NCI-H2081 (cell line): ENCODE measurements at places on chromosomes 4 and X.

DNA sequence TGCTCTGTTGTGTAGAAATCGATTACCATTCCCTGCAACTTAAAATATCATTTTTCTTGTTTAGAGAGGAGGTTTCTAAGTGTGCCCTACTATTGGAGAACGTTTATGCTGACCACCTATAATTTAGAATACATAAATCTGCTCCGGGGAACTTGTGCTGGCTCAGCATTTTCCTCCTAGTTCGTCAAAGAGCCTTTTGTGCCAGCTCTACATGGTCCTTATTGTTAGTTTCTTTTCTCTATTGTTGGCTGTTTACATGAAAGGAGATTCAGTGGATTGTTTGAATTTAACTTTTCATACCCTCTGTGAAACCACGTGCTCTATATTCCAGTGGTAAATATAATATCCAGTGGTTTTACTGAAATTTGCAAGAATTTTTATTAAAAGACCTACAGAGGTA is 53.4 kb upstream of the ATP8A1 start:
- no peak for DNase-seq

DNA sequence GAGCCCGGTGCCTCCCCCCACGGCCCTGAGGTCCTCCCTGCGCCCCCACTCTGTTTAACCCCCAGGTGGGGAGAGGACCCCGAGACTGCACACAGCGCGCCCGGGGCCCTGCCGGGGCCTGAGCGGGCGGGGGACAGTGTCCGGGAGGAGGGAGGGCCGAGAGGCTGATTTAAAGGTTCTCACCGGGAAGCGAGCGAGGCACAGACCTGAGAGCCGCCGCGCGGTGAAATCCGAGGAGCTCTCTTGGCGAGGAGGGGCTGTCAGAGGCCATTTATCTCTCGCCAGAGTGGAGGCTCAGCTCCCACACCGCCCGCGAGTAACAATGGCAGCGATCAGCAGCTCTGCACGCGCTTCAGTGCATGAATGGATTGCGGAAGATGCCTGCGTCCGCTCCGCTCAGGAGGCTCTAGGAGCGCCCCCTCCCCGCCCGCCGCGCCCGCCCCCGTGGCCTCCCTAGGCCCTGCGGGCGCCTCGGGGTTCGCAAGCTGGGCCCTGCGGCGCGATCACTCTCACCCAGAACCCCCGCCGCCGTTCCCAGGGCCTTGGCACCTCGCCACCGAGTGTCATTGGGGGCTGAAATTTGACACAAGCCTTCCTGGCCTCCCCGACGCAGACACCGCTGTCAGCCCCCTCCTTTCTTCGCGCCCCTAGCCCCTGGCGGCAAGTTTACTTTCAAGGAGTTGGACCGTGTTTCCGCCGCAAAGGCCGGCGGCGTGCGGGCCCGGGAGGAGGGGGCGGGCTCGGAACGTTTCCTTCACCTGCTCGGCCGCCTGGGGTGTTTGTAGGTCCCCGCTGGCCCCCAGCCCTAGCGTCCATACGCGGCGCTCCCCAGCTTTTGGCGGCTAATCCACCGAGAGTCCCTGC is 48.7 kb upstream of the BCOR start:
- DNase-seq, result peak; percentile 49

DNA sequence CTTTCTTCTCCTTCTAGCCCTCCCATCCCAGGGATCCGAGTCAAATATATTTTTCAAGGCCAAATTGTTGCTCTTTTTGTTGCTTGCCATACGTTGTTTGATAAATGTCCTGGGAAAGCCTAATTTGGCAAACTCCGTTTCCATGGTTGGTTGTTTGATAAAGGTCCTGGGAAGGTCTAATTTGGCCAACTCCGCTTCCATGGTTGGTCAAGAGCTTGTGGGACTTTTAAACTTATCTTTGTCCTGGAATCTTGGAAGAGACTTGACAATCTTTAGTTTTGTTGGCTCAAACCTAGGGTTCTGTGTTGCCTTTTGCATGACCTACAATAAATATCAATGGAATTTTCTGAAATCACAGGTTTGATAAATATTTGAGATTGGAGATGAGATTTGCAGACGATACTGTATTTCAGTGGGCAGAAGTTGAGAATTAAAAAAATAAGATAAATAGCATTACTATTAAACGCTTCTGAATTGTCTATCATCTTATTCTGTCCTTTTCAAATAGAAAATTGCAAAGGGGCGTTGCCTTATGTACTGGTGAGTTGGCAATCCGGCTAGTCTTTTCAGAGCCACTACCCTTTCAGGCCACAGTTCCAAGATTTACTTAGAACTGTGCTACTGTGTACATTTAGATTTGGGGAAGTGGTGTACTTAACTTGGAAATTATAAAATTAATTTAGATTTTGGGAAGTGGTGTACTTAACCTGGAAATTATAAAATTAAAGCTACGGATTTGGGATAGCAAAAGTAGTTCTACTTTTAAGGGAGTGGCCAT is 804 bp downstream of the OSTC start:
- no peak for DNase-seq

- DNase-seq, result no peak
Measured at GRCh38 chrX:3697220-3697684, 16.2 kb downstream of the PRKX start.

DNA sequence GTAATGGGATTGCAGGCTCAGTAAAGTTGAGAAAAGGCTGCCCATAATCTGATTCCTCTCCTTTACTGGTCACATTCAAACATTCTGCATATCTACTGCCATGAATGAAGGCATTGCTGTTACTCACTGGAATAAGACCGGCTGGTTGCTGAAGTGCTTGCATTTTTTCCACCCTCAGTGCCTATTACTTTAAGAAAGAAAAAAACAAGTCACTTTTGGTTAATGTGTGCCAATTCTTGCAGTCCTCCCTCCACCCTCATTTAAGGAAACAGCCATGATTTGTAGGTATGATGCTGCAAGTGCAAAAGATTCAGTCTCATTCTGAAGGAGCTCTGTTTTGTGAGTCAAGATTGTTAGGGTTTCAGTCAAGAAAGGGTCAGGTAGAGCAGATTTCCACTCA is 94.9 kb downstream of the EMCN start:
- DNase-seq, result no peak

DNA sequence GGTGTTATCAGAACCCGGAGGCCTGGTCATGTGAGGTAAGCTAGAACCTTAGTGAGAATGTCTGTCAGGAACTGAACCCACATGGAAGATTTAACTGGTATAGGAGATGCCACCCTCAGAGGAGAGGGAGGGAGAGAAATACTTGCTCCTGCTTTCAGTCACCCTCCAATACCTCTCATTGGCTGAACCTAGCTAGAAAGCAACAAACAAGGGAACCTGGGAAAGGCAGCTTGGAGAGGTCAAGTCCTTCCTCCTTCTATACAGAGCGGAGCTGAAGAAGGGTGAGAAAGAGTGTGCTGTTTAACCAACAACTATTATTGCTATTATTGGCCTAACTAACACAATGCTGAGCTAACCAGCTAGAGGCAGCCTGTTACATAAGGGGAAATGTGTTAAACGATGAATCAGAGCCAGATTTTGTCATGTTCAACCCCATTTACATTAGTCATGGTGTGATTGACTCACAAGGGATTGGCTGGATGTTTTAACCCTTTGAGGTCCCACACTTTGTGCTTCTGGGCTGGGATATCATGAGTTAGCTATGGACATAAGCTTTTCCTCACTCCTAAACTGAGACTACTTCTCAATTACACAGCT is 96.5 kb upstream of the ESX1 start:
- no peak for DNase-seq

DNA sequence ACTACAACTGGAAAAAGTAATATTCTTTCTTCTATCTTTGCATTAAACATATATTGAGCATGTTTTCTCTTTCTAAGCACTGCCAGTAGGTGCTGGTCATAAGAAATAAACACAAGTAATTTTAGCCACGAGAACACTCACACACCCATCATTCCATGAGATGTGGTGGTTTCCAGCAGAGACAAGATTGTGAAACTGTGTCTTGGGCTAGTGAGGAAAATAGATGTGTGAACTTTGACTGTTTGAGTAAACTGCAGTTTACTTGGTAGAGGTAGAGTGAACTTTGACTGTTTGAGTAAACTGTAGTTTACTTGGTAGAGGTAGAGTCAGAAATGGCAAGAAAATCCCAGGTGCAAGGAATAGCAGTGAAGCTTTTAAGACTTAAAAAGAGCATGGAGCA is 300.9 kb upstream of the HS3ST1 start:
- no peak for DNase-seq

- DNase-seq, result no peak
Measured at GRCh38 chrX:133888984-133889383, 96.4 kb downstream of the GPC3 start.

DNA sequence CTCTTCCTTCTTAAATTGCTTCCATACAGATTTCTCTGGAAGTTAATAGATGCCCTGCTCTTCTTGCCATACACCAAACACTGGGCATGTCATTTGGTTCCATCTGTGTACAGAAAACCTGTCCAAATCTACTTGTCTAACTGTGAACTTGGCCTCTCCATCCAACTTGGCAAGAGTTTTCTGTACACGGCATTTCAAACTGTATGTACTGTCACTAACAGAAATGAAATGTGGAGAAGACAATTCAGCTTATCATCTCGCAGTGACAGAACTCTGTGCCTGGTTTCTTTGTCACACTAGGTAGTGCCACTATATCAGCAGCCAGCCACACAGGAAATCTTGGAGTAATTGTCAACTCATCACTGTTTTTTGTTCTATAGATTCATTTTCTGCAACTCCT is 58.2 kb downstream of the CXXC4 start:
- no peak for DNase-seq

DNA sequence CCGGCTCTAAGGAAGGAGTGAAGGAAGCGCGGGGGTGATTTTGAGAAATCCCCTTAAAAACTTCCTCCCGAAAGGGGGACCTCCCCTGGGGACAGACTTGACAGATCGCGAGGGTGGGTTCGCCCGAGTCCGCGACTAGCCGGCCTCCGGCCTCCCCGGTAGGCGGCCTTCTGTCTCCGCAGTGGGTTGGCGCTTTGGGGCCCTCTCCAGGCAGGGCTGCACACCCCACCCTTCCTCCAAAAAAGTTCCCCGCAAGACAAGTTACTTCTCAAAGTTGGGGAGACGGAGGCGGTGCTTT is 24.8 kb downstream of the HOPX start:
- no peak for DNase-seq

- DNase-seq, result no peak
Measured at GRCh38 chr4:118991686-118992085, 103.0 kb downstream of the SYNPO2 start.
